ENCODE measurements at places on chromosomes 16 and 17.
A peak's percentile ranks its signal among the peaks of the same experiment; 100 is the strongest.

DNA sequence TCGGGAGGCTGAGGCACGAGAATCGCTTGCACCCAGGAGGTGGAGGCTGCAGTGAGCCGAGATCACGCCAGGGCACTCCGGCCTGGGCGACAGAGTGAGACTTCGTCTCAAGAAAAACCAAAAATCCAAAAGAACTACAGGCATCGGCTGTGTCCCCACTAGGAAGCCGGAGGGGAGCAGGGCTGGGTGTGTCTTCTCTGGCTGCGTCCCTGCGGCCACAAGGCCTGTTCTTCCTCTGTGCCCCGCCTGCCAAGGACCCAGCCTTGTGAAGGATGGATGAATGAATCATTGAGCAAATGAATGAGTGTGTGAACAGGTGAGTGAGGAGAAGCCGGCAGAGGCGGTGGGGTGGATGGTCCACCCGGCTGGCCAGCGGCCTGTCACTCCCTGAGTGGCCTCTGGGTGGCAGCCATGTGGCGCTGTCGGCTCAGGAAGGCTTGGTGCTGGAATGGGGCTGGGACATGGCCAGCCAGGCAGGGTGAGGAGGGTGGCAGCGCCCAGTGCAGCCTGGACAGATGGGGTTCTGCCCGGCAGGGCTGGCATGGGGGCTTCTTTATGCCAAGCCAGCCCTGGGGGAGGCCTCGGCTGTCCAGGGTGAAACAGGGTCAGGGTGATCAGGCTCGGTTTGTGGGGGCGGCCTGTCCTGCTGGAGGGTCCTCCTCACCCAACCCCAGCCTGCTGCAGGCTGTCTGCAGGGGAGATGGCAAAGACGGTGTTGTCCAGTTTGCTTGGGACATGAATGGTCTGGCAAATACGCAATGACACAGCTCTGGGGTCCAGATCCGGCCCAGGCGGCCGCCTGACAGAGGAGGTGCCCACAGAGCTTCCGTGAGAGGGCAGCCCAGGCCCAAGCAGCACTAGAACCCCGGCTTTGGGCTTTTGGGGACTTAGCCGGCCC is 21.7 kb downstream of the SLC25A10 start:
- DNase-seq, result peak; percentile 65

GRCh38 chr16:85521552-85522307 is 91.4 kb upstream of the GSE1 start:
- no peak for DNase-seq

- DNase-seq, result no peak
Measured at GRCh38 chr17:21149621-21150020, 22.9 kb downstream of the DHRS7B start.

DNA sequence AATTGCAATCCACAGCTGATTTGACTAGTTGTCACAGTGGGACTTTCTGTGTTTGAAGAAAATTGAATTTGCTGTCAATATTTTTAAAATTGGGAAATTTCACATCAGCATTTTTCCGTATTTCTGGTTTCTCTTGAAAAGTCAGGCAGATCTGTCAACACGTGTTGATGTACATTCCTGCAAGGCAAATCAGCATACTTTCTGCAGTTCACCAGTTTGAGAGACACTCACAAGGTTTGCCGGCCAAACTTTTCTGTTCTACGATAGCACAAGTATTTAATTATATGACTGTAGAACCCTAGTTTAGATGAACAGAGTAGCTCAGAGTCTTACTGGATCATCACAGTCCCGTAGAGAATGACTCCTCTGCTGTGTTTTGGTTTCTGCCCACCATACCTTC is 102.0 kb downstream of the ADAMTS18 start:
- no peak for DNase-seq

GRCh38 chr17:1800712-1801111 is 29.0 kb downstream of the SMYD4 start:
- DNase-seq, result no peak

DNA sequence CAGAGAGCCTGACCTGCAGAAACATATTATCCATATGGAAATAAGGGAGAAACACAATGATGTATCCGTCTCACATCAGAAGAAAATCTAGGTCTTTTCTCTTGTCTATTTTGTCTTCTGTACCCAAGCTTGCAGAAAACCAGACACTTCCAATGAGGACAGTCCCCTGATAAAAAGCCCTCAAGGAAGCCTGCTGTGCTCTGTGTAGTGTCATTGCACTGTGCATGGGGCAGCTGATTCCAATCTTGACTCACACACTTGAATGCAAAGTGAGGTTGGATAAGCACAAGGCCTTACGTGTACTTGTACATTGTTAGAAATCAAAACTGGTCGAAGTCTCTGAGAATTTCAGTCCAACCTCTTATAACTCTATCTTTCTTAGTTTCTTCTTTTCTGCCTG is 256.6 kb upstream of the MYOCD start:
- no peak for DNase-seq

DNA sequence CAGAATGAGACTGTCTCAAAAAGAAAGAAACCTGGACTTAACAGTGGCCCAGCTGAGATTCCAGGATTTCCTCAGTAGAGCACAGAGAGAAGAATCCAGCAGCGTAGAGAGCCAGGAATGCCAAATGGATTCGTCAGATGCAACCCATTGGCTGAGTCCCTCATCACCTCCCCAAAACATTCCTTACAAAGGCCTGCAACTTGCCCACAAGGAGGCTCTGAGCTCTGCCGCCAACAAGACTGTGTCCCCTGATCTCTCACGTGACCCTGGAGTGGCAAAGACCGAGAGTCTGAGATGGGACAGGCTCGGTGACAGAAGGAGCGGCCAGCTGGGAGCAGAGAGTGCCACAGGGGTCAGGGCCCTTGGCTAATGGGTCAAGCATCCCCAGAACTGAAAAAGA is 6.9 kb upstream of the CHMP6 start:
- DNase-seq, result no peak

DNA sequence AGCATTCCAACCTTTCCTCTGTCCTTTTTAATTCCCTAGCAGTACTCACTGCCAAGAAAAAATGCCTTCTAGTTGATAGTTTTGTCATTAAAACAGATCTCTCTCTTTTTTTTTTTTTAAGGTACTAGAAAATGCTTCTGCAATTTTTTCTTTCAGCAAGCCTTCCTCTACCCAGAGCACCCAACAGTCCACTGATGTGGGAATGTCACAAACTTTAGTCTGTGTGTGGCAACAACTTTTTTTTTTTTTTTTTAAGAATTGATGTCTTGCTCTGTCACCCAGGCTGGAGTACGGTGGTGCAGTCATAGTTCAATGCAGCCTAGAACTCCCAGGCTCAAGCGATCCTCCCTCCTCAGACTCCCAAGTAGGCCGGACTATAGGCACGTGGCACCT is 34.7 kb downstream of the CDRT15 start:
- DNase-seq, result no peak

DNA sequence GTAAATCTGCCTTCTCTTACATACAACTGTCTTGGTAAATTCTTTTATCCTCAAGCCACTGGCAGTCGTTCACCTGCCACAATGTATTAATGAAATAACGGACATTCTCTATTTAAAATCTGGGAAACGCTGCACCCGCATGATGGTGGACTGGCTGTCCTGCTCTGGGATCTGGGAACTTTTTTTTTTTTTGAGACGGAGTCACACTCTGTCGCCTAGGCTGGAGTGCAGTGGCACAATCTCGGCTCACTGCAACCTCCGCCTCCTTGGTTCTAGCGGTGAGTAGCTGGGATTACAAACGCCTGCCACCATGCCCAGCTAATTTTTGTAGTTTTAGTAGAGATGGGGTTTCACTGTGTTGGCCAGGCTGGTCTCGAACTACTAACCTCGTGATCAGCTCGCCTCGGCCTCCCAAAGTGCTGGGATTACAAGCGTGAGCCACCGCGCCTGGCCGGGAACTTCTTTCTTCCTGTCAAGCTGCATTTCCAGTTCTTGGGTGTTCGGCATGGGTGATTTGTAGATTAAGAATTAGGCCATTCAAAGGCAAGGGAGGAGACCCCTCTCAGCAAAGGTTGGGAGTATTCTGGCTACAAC is 28.3 kb downstream of the PRDM7 start:
- no peak for DNase-seq

- DNase-seq, result no peak
Measured at GRCh38 chr16:4771646-4772045, 4.7 kb upstream of the ZNF500 start.

GRCh38 chr16:59213952-59214351 is 479.8 kb upstream of the GOT2 start:
- DNase-seq, result no peak

GRCh38 chr17:4708436-4708835 is 2.0 kb upstream of the ARRB2 start:
- DNase-seq, result no peak

GRCh38 chr16:23518435-23518891 is 8.2 kb upstream of the GGA2 start:
- DNase-seq, result no peak

GRCh38 chr17:61510237-61510636 is 58.0 kb downstream of the TBX4 start:
- no peak for DNase-seq

GRCh38 chr16:71846431-71846830 is 655 bp downstream of the ATXN1L start:
- DNase-seq, result no peak

DNA sequence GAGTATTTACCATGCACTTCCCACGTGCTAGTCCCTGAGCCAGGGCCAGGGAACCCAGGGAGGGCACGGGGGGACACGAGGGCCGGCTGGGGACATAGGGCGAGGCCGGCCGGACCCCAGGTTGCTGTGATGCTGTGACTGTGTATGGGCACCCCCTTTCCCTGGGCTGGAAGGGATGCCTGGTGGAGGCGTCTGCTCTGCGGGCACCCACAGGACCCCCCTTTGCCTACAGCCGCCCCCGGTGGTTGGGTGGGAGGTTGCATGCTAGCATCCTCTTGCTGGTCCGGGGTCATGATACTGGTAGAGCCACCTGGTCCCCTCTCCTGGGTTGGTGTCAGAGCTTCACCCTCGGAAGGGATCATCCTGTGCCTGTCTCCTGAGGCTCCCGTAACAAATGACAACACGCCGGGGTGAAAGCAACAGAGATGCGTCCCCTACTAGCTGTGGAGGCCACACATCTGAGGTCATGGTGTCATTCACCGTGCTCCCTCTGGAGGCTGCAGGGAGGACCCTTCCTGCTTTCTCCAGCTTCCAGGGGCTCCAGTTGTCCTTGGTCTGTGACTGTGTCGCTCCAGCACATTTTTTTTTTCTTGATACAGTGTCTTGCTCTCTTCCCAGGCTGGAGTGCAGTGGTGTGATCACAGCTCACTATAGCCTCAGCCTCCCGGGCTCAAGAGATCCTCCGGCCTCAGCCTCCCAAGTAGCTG is 3.1 kb upstream of the CIAO3 start:
- no peak for DNase-seq

DNA sequence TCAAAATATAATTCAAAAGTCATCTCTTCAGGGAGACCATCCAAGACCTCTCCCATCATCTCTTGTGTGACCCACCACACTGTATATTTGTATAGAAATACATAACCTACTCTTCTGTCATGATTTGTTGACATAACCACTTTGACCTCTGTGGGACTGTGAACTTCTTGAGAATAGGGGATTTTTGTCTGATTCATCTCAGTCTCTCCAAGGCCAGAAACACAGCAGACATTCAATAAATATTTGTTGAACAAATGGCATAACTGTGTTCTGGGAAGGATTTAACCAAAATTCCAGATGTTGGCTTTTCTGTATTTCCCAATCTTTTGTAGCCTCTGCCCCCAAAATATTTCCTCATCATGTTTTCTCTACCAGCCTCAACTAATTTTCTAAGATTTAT is 169.7 kb downstream of the CDH11 start:
- DNase-seq, result no peak

- DNase-seq, result no peak
Measured at GRCh38 chr16:17374668-17375255, 96.0 kb downstream of the XYLT1 start.

DNA sequence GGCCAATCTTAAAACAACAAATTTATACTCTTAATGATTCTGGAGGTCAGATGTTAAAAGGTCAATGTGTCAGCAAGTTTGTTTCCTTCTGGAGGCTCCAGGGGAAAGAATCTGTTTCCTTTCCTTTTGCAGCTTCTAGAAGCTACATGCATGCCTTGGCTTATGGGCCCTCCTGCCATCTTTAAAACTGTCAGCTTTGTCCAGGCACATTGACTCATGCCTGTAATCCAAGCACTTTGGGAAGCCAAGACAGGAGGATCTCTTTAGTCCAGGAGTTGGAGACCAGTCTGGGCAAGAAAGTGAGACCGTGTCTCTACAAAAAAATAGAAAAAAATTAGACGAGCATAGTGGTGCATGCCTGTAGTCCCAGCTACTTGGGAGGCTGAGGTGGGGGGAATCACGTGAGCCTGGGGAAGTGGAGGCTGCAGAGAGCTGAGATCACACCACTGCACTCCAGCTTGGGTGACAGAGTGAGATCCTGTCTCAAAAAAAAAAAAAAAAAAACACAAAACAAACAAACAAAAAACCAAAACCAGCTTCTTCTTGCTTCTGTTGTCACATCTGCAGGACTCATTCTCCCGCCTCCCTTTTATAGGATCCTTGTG is 58.3 kb downstream of the NOS2 start:
- no peak for DNase-seq

DNA sequence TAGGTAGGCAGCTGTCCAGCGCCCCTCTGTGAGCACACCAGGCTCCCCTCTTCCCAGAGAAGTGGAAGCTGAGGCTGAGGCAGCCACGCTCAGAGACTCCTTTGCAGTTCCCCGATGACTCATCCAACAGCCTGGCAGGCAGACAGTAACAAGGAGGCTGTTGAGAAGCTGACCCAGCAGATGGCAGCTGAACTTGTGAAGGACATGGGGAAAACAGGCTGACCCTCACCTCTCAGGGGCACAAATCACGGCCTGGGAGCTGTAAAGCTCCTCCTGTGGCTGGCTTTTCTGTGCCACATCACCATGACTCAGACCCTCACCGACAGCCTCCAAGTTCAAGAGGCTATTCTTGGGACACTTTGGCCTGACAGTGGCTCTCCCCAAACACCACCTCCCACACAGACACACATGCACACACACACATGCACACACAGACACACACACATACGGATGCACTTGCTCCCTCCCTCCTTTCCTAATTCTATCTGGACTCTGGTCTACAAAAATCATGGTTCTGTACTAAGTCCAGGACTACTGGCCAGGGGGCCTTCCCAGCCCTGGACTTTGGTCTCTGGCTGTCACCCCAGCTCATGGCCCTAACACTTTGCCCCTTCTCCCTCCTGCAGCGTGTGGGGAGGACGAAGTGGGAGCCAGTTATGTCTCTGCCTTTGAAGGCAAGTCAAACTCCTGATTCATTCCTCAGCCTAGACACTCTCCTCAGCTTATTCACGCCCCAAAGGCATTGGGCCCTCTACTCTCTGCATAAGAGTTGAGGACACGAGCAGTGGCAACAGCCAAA is 23.2 kb downstream of the MAP3K14 start:
- no peak for DNase-seq

GRCh38 chr17:27357236-27357635 is 63.3 kb downstream of the WSB1 start:
- no peak for DNase-seq

DNA sequence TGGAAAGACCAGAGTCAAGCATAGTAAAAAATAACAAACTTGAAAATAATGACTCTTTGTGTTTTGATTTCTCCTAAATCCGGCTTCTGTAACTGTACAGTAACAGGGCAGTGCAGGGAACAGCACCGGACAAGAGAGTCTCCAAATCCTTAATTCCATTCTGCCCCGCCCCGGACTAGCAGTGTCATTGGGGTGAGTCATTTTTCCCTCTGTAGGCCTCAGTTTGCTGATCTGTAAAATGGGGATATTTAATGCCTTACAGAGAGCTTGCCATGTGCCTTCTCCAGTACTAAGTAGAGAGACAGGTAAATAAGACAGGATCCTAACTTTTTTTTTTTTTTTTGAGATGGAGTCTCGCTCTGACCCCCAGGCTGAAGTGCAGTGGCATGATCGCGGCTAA is 83.6 kb upstream of the TBC1D3K start:
- no peak for DNase-seq

- DNase-seq, result no peak
Measured at GRCh38 chr17:76384987-76385891, 830 bp downstream of the SPHK1 start.

- DNase-seq, result no peak
Measured at GRCh38 chr17:42203354-42203753, 9.1 kb upstream of the GHDC start.

Data from putamen (tissue), 1 donor.